ENCODE measurements at places on chromosomes 16 and 17.

- no peak for DNase-seq
These were observed 18.7 kb upstream of the AQP8 start for GRCh38 chr16:25198021-25198420.

- DNase-seq: no peak
These were observed 46.5 kb upstream of the SLC47A1 start for GRCh38 chr17:19487024-19487600.

GRCh38 chr17:42980274-42980765 lies at the start of gene RUNDC1:
TSS of gene RUNDC1 (plus strand) at chr17:42980565. CDS start at chr17:42980577, 12 bp downstream.
- DNase-seq: peak; percentile 97

GRCh38 chr17:352421-353212 lies at the start of gene RPH3AL:
TSS of gene RPH3AL (minus strand) at chr17:352807. CDS start at chr17:327543, 25,264 bp downstream.
- peak; percentile 87 for DNase-seq

- no peak for DNase-seq
These were observed 4.3 kb upstream of the XYLT1 start for GRCh38 chr16:17475104-17475503.

DNA sequence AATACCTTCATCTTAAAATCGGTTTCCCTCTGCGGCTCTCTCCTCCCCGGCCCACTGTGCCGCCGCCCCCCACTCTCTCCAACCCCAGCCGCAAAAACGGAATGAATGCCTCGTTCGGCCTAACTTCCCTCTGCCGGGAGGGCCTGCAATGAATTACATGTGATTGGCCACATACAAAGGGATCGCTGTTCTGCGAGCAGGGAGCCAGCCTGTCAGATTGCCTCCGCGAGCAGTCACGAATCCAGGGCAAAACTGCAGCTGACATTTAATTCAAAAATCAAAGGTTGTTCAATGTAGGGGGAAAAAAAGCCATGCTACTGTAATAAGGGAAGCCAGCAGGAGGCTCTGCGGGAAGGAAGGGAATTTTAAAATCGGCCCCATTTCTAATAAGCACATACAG lies 84.9 kb downstream of the TBC1D16 start:
- DNase-seq: no peak

DNA sequence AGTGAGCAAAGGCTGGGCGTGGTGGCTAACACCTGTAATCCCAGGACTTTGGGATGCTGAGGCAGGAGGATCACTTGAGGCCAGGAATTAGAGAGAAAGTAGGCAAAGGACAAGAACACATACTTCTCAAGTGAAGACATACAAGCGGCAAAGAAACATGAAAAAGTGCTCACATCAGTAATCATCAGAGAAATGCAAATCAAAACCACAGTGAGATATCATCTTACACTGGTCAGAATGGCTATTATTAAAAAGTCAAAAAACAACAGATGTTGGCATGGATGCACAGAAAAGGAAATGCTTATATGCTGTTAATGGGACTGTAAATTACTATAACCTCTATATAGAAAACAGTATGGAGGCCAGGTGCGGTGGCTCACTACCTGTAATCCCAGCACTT lies 12.2 kb upstream of the SLX4 start:
- DNase-seq: no peak

DNA sequence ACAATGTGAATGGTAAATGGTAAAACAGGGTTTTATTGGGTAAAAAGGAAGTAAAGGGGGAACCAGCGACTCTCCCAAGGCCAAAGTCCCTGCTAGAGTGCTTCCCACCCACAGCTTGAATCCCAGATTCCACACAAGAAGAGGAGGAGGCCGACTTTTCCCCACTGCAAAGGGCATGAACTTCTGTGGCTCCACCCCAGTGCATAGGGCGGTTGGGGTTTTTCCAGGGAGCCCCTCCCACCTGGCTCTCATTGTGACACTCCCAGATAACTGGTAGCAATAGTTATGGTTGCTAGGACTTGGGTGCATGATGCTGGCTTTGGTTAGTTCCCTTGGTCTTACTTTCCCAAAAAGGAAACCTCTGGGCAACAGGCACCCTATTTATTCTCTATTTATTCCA lies 666.0 kb upstream of the CA10 start:
- peak; percentile 16 for DNase-seq

- no peak for DNase-seq
These were observed 134.5 kb downstream of the CDH13 start for GRCh38 chr16:82761236-82761635.

DNA sequence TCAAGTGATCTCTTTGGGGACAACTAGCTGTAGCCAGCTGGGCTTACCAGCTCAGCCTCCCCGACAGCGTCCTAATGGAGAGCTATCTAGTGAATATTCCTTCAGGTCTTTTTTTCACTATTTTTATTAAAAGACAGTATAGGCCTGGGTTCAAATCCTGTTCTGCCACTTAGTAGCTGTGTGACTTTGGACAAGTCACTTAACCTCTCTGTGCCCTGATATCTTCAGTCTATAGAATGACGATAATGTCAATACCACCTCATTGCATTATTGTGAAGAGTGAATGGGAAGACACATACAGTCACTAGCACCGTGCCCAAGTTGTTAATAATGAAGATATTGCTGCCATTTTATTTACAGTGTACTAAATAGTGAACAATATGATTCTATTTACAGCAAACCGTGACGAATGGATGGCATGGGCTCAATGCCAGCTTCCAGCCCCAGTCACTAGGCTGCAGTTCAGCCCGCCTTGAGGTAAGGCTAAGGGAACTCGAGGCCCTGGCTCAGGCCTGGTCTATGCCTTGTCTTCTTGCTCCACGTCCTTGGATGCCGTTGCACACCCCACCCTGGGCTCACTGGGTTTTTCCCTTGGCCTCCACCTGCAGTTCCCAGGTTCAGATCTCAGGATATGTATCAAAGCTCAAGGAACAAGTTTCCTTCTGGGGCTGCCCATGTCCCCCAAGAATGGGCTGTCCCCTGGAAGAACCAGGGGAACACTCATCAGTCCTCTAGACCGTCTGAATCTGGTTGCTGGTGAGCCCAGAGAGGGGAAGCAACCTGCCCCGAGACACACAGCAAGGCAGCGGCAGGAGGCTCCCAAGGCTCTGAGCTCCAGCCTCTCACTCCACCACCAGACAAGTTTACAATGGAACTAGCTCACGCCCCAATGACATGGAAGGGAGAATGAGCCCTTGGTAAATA lies 95.4 kb upstream of the TNRC6C start:
- DNase-seq: no peak

- no peak for DNase-seq
These were observed 17.8 kb downstream of the GJD3 start for GRCh38 chr17:40346765-40347158.

- no peak for DNase-seq
These were observed 810 bp upstream of the GAN start for GRCh38 chr16:81313701-81314602.

GRCh38 chr17:75844530-75845057 lies 390 bp upstream of the UNC13D start:
- peak; percentile 78 for DNase-seq

GRCh38 chr17:20092261-20092867 lies 83.2 kb downstream of the SPECC1 start:
- DNase-seq: no peak

- peak; percentile 94 for DNase-seq
These were observed at the start of the genes GLOD4 and MRM3 for GRCh38 chr17:781805-782731. TSS of gene GLOD4 (minus strand) at chr17:782280. CDS start at chr17:782255, 25 bp downstream. TSS of gene MRM3 (plus strand) at chr17:782353. CDS start at chr17:782379, 26 bp downstream.

- DNase-seq: no peak
These were observed 25.4 kb upstream of the SSTR5 start for GRCh38 chr16:1047123-1047522.

DNA sequence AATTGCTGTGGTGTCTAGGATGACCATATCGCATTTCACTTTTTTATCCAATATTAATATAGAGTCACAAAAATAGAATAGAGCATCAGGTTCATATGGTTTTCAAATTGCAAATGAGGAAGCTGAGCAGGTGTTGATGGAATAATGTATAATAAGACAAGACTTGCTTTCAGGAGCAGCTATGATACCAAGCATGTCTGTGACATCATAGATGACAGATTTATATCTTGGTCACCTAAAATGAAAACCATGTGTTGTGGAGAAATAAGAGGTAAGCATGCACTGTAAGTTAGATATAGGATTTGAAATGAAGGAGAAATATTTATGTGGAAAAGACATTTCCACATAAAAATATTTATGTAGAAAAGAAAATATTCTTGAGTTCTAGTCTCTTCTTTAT lies 8.6 kb downstream of the MEIOC start:
- DNase-seq: no peak

DNA sequence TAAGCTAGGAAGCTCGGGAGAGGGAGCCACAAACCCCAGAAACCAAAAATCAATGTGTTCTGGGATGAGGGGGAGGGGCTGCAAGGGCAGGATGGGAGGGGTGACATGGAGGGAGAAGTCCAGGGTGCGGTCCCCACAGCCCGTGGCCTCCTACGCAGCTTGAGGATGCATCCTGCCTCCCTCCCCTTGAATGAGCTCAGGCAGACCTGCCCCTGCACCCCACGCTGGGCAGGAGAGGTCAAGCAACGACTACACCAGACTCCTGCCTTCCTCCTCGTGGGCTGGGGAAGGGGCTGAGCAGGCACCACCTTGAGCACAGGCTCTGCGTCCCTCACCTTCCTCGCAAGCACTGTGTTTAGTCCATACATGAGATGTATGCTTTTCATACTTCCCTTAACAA lies 3.9 kb downstream of the ANKRD13B start:
- DNase-seq: no peak

- no peak for DNase-seq
These were observed 18.9 kb downstream of the TMEM132E start for GRCh38 chr17:34598161-34598776.

GRCh38 chr17:3528880-3529511 lies 28.6 kb downstream of the TRPV3 start:
- peak; percentile 73 for DNase-seq

GRCh38 chr16:47110939-47111338 lies 32.8 kb downstream of the NETO2 start:
- DNase-seq: no peak

GRCh38 chr17:50817838-50818237 lies 17.5 kb upstream of the WFIKKN2 start:
- no peak for DNase-seq

DNA sequence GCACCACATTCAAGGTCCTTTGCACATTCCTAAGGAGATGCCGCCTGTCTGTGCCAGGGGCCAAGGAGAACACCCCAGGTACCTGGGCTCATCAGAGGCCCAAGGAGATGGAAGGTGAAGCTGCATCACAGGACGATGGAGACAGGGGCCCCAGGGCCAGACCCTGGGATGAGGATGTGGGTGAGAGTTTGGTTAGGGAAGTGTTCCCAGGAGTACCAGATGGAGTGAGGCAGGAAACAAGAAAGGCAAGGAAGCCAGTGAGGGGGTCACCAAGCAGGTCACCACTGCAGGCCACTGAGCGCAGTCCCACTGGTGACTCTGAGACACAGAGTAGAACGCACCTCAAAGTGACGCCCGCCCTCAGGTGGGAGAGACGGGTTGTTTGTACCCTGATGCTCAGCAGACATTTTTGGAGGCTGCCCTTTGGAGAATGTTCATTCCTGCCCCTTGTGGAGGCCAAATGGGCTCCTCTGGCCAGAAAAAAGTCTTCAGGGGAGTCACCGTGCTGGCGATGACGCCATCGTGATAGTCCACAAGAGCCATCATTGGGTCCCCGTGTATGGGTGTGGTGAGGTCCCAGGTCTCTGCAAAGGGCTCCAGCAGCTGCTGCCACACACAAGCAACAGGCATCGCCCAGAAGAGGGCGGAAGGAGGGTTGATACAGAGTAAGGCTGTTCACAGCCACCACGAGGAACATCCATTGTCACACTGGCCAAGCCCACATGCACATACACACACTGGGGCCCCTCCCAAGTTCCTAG lies 57.5 kb downstream of the BEAN1 start:
- no peak for DNase-seq

DNA sequence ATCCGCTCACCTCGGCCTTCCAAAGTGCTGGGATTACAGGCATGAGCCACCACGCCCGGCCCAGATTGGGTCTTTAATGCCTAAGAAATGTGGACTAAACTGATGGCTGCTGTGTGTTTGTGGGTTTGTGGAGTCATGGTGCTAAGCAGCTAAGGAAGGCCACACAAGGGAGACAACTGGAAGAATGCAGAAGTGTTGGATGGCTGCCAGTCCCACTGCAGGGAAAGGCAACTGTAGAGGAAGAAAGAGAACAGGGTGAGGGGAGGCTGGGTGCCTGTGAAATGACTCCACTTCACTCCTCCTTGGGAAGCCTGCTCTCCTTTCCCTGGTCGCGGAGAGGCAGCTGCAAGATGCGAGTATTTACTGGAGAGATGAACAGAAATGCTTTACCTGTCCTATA lies 23.5 kb upstream of the SIAH1 start:
- DNase-seq: no peak

- no peak for DNase-seq
These were observed 367.6 kb downstream of the C16orf95 start for GRCh38 chr16:86949630-86950029.

GRCh38 chr16:75323933-75324332 lies 72.5 kb upstream of the BCAR1 start:
- DNase-seq: no peak

GRCh38 chr17:52064791-52065211 lies 93.7 kb downstream of the CA10 start:
- no peak for DNase-seq

- no peak for DNase-seq
These were observed 1.4 kb downstream of the HPR start for GRCh38 chr16:72064361-72064894.

DNA sequence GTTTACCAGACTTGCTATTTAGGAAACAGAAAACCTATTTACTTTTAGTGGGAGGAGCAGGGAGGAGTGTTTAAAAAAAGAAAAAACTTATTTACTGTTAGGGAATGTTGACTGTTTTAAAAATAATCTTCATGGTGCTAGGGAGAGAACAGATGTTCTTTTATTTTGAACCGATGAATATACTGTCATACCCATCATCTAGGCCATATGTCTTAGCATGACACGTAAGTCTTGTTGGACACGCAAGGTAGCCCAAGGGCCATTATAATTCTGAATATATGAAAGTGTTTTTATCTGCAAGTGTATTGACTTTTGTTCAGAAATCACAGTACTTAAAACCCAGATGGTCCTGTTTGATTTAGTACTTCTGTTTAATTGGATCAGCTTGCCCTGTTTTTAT lies 11.6 kb downstream of the WIPF2 start:
- DNase-seq: no peak

GRCh38 chr16:79283578-79283977 lies 317.0 kb downstream of the MAF start:
- DNase-seq: no peak

DNA sequence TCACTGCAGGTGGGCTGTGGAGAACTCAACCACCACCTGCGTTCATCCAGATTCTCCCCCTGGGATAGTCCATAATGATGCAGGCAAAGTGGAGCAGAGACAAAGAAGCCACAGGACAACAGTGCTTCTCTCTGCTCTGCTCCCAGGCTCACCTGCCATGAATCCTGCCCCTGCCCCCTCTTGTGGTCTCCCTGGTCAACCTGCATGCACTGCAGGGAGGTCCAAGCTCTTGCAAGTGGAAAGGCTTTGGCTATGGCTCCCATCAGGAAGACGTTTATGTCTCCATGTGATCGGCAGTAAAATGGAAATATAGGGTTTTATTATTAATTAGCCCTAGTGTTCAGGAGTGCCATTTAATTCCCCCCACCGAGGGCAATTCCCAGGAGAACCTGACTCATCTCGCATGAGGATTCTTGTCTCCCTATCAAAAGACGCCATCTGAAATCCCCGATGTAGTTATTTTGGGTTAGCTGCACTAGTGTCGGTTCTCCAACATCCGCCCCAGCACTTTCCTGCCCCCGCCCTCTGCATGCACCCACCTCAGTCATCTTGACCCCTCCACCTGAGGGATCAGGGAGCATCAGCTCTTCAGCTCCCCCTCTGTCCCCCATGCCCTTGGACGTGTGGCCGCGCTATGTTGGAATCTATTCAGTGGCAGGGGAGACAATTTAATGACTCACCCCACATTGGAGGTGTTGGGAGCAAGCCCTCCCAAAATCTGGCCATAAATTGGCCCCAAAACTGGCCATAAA lies 91.8 kb downstream of the KCNJ12 start:
- DNase-seq: no peak

Measured in hepatocyte (in vitro differentiated cells).